Liver (tissue), 10 donors: ENCODE measurements at places on chromosomes 5 and 9. TPM values are rescaled to one million over a fixed set of nuclear protein-coding genes. Genes with fewer than 3 reads are reported as not detected.
A peak's percentile ranks its signal among the peaks of the same experiment; 100 is the strongest.

The SPAG8 gene
- 0.25 TPM for total RNA-seq

The THBS4 gene
- total RNA-seq, result 0.08 TPM

The OTP gene
- not detected for total RNA-seq

The KIF20A gene
- total RNA-seq, result 0.42 TPM

DNA sequence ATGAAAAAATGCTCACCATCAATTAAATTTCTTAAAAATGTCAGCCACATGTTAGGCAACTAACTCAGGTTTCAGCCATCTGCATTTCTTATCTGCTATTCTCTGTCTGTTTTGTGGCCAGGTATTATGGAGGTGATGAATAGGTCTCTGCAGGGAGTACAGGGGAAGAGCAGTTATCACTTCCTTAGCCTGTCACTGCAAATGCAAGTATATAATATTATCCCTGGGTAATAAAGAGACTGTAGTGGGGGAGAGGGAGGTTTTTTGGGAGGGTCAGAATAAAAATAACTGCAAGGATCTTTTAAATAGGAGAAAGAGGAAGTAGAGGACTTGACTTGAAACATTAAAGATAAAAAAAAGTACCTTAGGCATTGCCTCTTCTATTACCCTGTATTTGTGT lies 49.6 kb upstream of the PTGER4 start:
- no peak overlapping the region for H3K27ac ChIP-seq
- no peaks in the 10 kb centered on the region for H3K27me3 ChIP-seq
- no peaks in the 10 kb centered on the region for H3K4me1 ChIP-seq
- H3K36me3 ChIP-seq, result no peaks in the 10 kb centered on the region

DNA sequence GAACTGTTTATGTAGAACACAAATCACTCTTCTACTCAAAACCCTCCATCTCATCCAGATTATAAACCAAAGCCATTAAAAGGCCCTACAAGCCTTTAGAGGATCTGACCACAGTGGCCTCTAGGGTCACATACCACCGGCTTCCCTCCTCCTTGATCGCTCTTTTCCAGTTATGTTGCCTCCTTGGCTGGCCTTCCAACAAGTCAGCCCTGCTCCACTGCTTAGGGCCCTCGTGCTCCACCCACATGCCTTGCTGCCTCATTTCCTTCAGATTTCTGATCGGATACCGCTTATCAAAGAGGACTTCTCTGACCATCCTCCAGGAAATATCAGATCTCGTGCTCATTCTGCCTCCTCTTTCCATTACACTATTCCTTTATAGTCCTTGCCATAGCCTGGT lies 139.4 kb upstream of the RAI14 start:
- H3K27me3 ChIP-seq, result no peaks in the 10 kb centered on the region
- no peaks in the 10 kb centered on the region for H3K36me3 ChIP-seq
- no peak for DNase-seq

DNA sequence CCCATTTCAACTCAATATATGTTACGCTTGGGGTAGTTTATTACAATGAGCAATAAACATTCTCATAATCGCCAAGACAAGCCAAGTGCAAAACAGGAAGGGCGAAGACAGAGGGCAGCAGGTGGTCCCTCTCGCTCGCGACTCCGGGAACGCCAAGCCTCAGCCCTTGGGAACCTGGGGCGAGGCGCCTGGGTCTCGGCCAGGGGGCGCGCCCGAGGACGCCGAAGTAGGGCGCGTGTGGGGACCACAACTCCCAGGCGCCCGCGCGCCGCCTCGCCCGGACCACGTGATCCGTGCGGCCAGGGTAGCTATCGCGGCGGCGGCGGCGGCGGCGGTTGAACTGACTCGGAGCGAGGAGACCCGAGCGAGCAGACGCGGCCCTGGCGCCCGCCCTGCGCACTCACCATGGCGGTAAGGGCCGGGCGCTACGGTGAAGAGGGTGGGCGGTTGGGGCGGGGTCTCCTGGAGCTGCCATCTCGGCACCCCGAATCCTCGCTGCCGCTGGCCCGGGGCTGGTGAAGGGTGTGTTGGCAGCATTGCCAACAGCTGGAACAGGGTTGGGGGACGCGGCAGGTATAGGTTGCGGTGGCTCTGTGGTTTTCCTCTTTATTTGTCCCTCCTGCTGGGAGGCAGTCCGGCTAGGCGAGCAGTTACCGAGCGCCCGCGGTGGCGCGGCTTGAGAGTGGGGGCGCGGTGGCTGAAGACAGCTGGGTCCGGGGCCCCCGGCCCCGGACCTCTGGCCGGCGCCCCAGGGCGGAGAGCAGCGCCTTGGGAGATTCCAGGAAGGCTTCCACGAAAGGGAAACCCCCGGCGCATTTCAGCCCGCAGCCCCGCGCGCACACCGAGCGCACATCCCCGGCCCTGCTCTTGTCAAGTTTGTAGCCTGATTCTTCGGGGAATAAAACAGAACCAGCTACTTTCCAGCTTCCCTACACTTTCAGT lies at the start of gene SLC31A2:
Gene SLC31A2 (plus strand): TSS at position 338 of the 942 bp plus-strand sequence. CDS start 68 bp downstream, at position 406.
- no peaks in the 10 kb centered on the region for H3K36me3 ChIP-seq
- DNase-seq, result peak; percentile 82
- peak within 1 kb of the TSS; percentile 79 for H3K27ac ChIP-seq
- H3K4me1 ChIP-seq, result peaks cover 22% of the 10 kb centered on the region

DNA sequence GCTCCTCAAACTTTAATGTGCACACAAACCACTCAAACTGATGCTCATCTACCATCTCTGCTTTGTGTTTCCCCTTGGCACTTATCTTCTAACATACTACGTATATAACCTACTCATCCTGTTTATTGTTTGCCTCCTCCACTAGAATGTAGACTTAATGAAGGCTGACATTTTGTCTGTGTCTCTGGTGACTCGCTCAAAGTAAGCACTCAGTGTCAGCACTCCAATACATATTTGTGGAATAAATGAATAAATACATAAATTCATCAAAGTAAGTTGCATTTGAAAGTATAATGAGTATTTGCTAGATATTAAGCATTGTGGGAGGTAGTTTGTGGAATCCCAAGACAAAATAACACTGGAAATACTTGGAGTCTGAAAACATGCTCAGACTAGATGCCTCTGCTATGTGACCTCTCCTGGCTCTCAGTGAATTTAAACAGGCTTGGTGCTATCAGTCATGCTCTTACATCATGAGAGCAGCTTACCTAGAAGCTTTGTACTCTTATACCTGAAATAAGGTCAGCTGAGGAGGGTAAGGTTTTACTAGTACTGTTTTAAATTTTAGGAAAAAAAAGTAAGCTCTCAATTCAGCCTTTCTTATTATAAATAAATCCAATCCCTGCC lies 37.0 kb upstream of the RANBP6 start:
- no peaks in the 10 kb centered on the region for H3K36me3 ChIP-seq
- no peaks in the 10 kb centered on the region for H3K4me1 ChIP-seq
- no peak overlapping the region for H3K27ac ChIP-seq
- no peaks in the 10 kb centered on the region for H3K27me3 ChIP-seq

DNA sequence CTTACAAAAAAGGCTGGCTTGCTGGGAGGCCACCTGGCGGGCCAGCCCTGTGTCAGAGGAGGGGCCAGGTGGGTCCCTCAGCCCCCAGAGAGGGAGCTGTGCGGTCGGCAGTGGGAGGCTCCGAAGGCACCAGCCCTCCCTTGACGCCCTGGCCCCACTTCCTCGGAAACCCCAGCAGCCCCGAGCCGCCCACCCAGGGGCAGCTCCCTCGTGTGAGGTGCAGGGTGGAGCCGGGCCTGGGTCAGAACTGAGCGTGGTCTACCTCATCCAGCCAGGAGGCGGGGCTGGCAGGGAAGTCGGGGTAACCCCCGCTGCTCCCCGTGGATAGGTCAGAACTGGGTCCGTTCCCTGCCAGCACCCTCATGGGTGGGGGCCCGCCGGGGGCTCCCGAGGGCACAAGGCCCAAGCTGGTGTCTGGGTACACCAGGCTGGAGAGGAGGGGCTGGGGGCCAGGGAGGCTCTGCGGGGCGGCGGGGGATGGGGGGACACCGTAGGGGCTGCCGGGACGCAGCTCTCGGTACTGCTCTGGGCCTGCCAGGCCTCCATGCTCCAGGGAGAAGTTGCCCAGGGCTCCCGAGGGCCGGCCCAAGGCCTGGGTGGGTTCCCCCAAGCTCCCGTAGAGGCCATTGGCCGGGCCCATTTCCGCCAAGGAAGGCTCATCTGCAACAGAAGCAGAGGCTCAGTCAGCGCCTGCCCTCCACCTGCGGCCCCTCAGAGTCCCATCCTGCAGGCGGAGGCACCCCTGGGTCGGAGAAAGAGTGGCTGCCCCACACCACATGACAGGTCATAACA lies 7.6 kb downstream of the LHX3 start:
- H3K4me1 ChIP-seq, result peaks cover 11% of the 10 kb centered on the region
- H3K36me3 ChIP-seq, result no peaks in the 10 kb centered on the region
- H3K4me3 ChIP-seq, result no peak overlapping the region
- DNase-seq, result no peak
- no peak overlapping the region for H3K27ac ChIP-seq

- no peaks in the 10 kb centered on the region for H3K36me3 ChIP-seq
- H3K27ac ChIP-seq, result no peak overlapping the region
- no peaks in the 10 kb centered on the region for H3K4me1 ChIP-seq
- no peaks in the 10 kb centered on the region for H3K27me3 ChIP-seq
Observed at GRCh38 chr5:107099506-107099905, 571.2 kb downstream of the EFNA5 start.

- no peak for DNase-seq
- H3K4me3 ChIP-seq, result no peak overlapping the region
- H3K27me3 ChIP-seq, result no peaks in the 10 kb centered on the region
- no peak overlapping the region for H3K27ac ChIP-seq
- H3K36me3 ChIP-seq, result no peaks in the 10 kb centered on the region
- no peaks in the 10 kb centered on the region for H3K4me1 ChIP-seq
Observed at GRCh38 chr5:175698401-175699115, 40.7 kb downstream of the HRH2 start.

GRCh38 chr9:135239769-135240141 lies 152.3 kb downstream of the OLFM1 start:
- H3K27ac ChIP-seq, result no peak overlapping the region
- H3K4me1 ChIP-seq, result peaks cover 4% of the 10 kb centered on the region
- no peak overlapping the region for H3K4me3 ChIP-seq
- DNase-seq, result no peak
- no peaks in the 10 kb centered on the region for H3K27me3 ChIP-seq

DNA sequence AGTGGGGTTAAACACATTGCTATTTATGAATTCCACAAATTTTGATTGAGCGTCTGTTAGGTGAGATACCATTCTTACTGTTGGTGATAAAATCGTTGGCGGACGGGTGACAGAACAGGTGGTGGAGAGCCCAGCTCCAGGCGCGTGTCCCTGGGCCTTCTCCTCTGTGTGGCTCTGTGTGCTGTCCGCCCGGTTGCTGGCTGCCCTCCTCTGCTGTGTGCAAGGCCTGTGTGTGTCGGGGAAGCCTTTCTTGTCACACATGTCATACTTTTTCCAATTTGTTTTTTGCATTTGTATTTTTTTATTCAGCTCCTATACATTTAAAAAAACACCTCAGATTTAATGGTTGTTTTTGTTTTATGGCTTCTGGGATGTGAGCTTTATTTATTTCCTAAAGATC lies 33.9 kb downstream of the TENT4A start:
- peaks cover 51% of the 10 kb centered on the region for H3K36me3 ChIP-seq
- H3K4me1 ChIP-seq, result no peaks in the 10 kb centered on the region
- H3K27me3 ChIP-seq, result no peaks in the 10 kb centered on the region

- no peaks in the 10 kb centered on the region for H3K36me3 ChIP-seq
- H3K27me3 ChIP-seq, result no peaks in the 10 kb centered on the region
- no peak overlapping the region for H3K4me3 ChIP-seq
- DNase-seq, result no peak
- no peak overlapping the region for H3K27ac ChIP-seq
- no peaks in the 10 kb centered on the region for H3K4me1 ChIP-seq
Observed at GRCh38 chr5:178349625-178350353, 117.2 kb upstream of the PHYKPL start.

DNA sequence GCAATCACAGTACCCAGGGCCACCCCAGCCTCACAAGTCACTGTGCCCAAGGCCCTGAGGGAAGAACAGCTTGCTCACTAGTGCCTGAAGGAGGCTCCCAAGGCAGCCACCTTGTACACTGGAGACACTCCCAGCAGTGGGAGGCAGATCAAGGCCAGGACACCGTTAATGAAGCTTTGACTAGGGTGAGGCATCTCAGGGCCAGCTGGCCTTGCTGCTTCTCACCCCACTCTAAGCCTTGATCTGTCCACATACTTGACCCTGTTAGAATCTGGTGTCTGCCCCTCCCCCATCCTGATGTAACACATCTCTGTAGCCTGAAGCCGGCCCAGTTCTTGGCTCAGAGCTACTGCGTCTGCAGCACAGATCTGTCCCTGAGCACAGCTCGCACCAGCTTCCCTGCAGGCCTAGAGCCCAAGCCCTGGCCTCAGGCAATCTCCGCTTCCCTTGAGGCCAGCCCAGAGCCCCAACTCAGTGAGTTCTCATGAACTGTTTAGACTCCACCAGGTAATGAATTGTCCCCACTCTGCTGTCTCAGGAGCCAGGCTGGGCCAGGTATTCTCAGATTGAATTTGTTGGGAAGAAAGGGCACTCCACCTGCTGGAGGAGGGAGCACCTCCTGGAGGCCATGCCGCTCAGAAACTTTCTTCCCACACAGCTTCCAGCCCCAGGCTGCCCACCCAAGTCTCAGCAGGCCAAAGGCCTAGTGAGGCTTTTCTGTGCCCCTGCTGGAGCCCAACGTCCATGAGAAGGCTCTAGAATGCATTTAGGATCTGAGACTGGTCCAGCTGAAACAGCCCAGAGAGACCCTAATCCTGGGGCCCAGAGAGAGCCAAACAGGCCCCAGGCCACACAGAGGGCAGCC lies 13.4 kb upstream of the JADE2 start:
- DNase-seq, result peak; percentile 52
- no peaks in the 10 kb centered on the region for H3K27me3 ChIP-seq
- no peaks in the 10 kb centered on the region for H3K36me3 ChIP-seq
- peaks cover 10% of the 10 kb centered on the region for H3K4me1 ChIP-seq
- peak overlapping the region; percentile 3 for H3K27ac ChIP-seq

DNA sequence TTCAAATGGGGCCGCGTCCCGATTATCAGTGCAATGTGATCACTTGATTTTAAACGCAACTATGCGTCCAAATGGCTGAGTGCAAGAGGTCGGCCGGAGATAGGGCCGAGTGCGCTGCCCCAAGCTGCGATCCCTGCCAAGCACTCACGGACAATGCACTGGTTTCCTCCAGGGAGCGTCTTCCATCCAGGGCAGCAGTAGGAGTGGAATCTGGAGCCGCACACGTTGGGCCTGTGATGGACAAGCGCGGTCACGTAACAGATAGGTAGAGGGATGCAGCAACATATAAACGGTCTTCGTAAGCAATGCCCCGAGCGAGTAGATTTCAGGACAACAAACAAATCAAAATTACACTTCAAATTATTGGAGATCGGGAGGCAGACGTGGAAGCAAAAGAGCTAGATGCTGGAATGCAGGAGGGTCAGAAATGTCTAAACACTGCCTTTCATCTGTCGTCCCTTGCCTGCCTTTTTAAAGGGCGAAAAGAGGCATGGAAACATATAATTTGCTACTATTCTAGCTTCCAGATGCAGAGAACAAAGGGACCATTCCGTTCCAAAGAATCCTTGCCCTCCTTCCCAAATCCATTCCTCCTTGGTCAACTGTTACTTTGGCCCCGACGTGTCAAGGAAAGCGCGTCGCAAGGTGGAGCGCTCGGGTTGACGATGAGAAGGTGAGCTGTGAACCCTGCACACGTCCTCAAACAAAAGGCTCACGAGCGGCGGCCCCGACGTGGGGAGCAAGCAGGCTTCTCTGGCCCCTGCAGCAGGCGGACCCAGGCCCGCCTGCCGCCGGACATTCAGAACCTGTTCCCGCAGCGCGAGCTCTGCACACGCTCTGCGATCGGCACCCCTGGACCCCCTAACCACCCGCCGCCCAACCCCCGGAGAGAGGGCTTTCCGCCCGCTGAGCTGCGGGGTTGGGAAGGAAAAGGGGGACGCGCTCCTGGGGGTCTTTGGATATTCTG lies 1.5 kb downstream of the FBN2 start:
- no peak overlapping the region for H3K4me3 ChIP-seq
- H3K27me3 ChIP-seq, result peaks cover 7% of the 10 kb centered on the region
- peaks cover 22% of the 10 kb centered on the region for H3K4me1 ChIP-seq
- no peaks in the 10 kb centered on the region for H3K36me3 ChIP-seq

- DNase-seq, result no peak
- H3K27ac ChIP-seq, result no peak overlapping the region
Observed at GRCh38 chr5:28862137-28862859, 1823.9 kb upstream of the CDH9 start.
